ENCODE measurements at places on chromosomes 13 and 19. TPM values are rescaled to one million over a fixed set of nuclear protein-coding genes. Genes with fewer than 3 reads are reported as not detected.

CCNA1 gene
- total RNA-seq = 3.8 TPM

GRCh38 chr19:5011476-5012238, 42.7 kb downstream of the KDM4B start:
- DNase-seq = no peak

ZNF302 gene
- 23.5 TPM for total RNA-seq

DNA sequence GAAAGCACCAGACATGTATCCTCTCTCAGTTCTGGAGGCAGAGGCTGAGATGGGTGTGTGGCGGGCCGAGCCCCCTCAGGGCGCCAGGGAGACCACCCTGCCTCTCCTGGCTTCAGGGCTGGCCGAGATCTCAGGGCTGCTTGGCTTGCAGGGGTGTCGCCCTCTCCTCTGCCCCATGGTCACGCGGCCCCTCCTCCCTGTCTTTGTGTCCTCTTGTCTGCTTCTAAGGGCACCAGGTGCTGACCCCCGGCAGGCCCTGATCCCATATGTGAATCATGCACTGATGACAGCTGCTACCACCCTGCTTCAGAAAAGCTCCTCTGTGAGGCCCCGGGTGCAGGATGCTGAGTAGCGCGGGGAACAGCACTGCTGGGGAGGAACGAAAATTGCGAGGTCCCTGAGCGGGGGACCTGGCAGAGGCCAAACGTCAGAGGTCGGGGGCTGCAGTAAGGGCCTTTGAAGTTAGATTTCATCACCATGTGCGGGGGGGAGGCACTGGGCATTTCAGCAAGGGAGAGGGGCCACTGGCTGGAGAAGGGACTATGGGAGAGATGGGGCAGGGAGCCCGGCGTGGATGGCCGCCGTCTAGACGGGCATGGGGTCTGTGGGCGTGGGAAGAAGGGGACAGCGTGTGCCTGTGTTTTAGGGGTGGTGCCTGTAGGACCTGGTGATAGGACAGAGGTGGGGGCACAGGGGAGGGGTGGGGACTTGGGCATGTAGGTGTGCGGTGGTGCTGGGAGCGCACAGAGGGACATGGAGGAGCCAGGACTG, 125.2 kb downstream of the KDM4B start:
- DNase-seq = no peak

DNA sequence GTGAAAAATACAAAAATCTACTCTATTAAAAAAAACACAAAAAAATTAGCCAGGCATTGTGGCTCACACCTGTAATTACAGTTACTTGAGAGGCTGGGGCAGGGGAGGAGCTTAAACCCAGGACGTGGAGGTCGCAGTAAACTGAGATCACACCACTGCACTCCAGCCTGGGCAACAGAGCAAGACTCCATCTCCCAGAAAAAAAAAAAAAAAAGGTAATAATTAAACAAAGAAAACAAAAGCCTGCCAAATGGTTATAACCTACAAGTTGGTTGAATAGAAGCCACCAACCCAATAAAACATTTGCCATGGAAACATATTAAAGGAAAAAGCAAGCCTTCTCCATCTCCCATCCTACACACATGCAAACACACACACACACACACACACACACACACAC, 255.2 kb downstream of the ITGBL1 start:
- no peak for DNase-seq

- no peak for DNase-seq
These were observed 2.4 kb downstream of the MARK4 start for GRCh38 chr19:45253396-45254027.

DNA sequence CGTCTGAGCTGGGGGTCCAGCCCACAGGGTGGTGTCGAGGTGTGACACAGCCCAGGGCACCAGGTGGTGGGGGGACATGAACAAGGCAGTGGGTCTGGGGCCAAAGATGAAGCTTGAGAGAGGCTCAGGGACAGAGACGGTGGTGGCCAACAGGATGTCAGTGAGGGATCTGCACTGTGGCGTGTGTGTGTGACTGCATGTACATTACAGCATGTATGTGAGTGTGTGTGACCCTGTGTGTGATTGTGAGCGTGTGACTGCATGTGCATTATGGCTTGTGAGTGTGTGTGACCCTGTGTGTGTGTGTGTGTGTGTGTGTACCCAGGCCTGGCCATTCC, 1.6 kb downstream of the ADAMTS10 start:
- DNase-seq = no peak

- DNase-seq = no peak
These were observed 30.6 kb downstream of the SERPINE3 start for GRCh38 chr13:51370116-51370515.

PLIN4 gene
- 0.35 TPM for total RNA-seq
